Right renal cortex interstitium (tissue), 3 donors: ENCODE measurements at places on chromosomes 16 and 17. TPM values are rescaled to one million over a fixed set of nuclear protein-coding genes. Genes with fewer than 3 reads are reported as not detected.

The TBC1D3 gene
- polyA plus RNA-seq, result 3.5 TPM

- DNase-seq, result no peak
These were observed 58.1 kb downstream of the SOCS3 start for GRCh38 chr17:78301821-78302213.

The TLCD1 gene
- 21.0 TPM for polyA plus RNA-seq

The JUP gene
- 196 TPM for polyA plus RNA-seq

The UTS2R gene
- polyA plus RNA-seq, result 0.11 TPM

GRCh38 chr17:81035521-81036196 lies 708 bp downstream of the BAIAP2 start:
- DNase-seq, result no peak

DNA sequence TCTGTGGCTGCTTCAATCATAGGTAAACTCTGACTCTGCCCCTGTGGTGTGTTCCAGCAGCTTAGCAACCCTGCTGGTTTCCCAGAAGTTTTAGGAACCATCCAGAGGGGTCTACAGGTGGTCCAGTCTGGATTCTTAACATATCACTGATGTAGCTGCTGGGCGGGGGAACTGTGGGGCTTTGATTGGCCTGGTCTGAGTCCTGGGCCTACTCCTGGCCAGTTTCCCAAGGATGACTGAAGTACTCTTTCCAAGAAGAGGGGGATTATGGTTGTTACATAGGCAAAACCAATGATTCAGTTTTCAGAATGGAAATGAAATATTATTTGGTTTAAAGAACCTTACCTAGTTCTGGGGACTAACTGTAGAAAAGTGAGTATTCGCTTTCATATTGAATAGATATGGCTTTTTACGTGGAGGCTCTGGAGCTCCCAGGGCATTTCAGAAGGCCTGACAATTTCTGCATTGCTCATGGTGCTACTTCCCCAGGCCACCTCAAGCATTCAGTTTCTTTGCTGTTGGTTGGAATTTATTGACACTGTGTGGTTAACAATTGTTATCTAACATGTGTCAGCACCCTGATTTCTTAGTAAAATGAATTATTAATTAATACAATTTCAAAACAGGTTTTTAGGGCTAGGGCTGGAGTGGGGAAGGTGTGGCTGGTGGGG lies 38.4 kb downstream of the EPN2 start:
- DNase-seq, result no peak

The SRSF2 gene
- 395 TPM for polyA plus RNA-seq
